A549 treated with CpdA at 1 μM for 4 hours (cell line): ENCODE measurements at places on chromosomes 6 and 20. TPM values are rescaled to one million over a fixed set of nuclear protein-coding genes. Genes with fewer than 3 reads are reported as not detected.

The SLC24A3 gene
- total RNA-seq: 0.02 to 0.04 TPM in 2 of 5 replicates, not detected in the others

The PSORS1C2 gene
- total RNA-seq: not detected in 5 replicates

The CLVS2 gene
- 0.02 to 0.14 TPM (median 0.07 TPM) in 5 replicates for total RNA-seq

The DPM1 gene
- total RNA-seq: 70.2 to 98.3 TPM (median 73.8 TPM) in 5 replicates

The TBXT gene
- not detected in 5 replicates for total RNA-seq

The CLPSL2 gene
- 1.0 to 1.4 TPM in 2 of 5 replicates, not detected in the others for total RNA-seq

The OVOL2 gene
- total RNA-seq: 0.18 to 0.38 TPM (median 0.22 TPM) in 5 replicates

The ECT2L gene
- not detected in 5 replicates for total RNA-seq

The EYS gene
- total RNA-seq: 0.08 to 0.14 TPM in 2 of 5 replicates, not detected in the others

The PBOV1 gene
- total RNA-seq: not detected in 5 replicates

The XKR7 gene
- total RNA-seq: under 0.01 to 0.02 TPM in 2 of 5 replicates, not detected in the others

The APCDD1L gene
- total RNA-seq: 0.06 to 0.09 TPM (median 0.07 TPM) in 5 replicates

The SRMS gene
- not detected in 5 replicates for total RNA-seq

The GATA5 gene
- 0.58 to 0.93 TPM (median 0.69 TPM) in 5 replicates for total RNA-seq

The HLA-DPA1 gene
- total RNA-seq: not detected in 5 replicates

The AP5S1 gene
- total RNA-seq: 16.3 to 19.6 TPM (median 18.4 TPM) in 5 replicates

The FUT9 gene
- not detected in 5 replicates for total RNA-seq

The KCNK15 gene
- 0.51 to 0.89 TPM (median 0.62 TPM) in 5 replicates for total RNA-seq

The FAM209B gene
- 0.32 to 0.76 TPM (median 0.63 TPM) in 3 of 5 replicates, not detected in the others for total RNA-seq

The PRRC2A gene
- 70.6 to 97.9 TPM (median 90.8 TPM) in 5 replicates for total RNA-seq

The JPH2 gene
- 0.58 to 0.99 TPM (median 0.83 TPM) in 5 replicates for total RNA-seq

The C6orf58 gene
- 0.14 to 0.21 TPM (median 0.21 TPM) in 3 of 5 replicates, not detected in the others for total RNA-seq

The LRRN4 gene
- 0.02 TPM in 1 of 5 replicates, not detected in the others for total RNA-seq

The SAPCD1 gene
- 3.6 to 5.9 TPM (median 4.7 TPM) in 5 replicates for total RNA-seq

The NKX2-2 gene
- not detected in 5 replicates for total RNA-seq

The ADGRB3 gene
- not detected in 5 replicates for total RNA-seq

The TMEM200A gene
- 0.03 to 0.07 TPM (median 0.07 TPM) in 4 of 5 replicates, not detected in the other for total RNA-seq

The ISM1 gene
- 0.10 to 0.64 TPM (median 0.42 TPM) in 5 replicates for total RNA-seq

The NMBR gene
- not detected in 5 replicates for total RNA-seq

The SLC32A1 gene
- not detected in 5 replicates for total RNA-seq

The GSTA4 gene
- total RNA-seq: 7.3 to 8.9 TPM (median 7.4 TPM) in 5 replicates

The GABRR2 gene
- 0.09 to 0.20 TPM in 2 of 5 replicates, not detected in the others for total RNA-seq

The SEL1L2 gene
- not detected in 5 replicates for total RNA-seq

The CCDC167 gene
- 42.1 to 54.4 TPM (median 46.6 TPM) in 5 replicates for total RNA-seq

The C20orf202 gene
- 0.03 TPM in 1 of 5 replicates, not detected in the others for total RNA-seq

The CPNE5 gene
- 0.08 to 0.22 TPM (median 0.12 TPM) in 4 of 5 replicates, not detected in the other for total RNA-seq

The FERMT1 gene
- total RNA-seq: 16.3 to 20.6 TPM (median 17.5 TPM) in 5 replicates

The LTA gene
- 0.08 to 0.13 TPM (median 0.10 TPM) in 3 of 5 replicates, not detected in the others for total RNA-seq

The GNAS-AS1 gene
- not detected in 5 replicates for total RNA-seq

The GPX5 gene
- total RNA-seq: not detected in 5 replicates

The SLC22A2 gene
- 0.02 to 0.09 TPM in 2 of 5 replicates, not detected in the others for total RNA-seq

The PNLDC1 gene
- total RNA-seq: 0.11 TPM in 1 of 5 replicates, not detected in the others

The DEFB124 gene
- not detected in 5 replicates for total RNA-seq

The PCNA gene
- total RNA-seq: 380 to 454 TPM (median 429 TPM) in 5 replicates

The GLP1R gene
- not detected in 5 replicates for total RNA-seq

The PEX6 gene
- total RNA-seq: 4.9 to 10.1 TPM (median 9.7 TPM) in 5 replicates

The MCHR2 gene
- total RNA-seq: not detected in 5 replicates

The SGK1 gene
- total RNA-seq: 39.7 to 51.9 TPM (median 43.1 TPM) in 5 replicates

The FBXO30 gene
- 5.8 to 7.5 TPM (median 6.6 TPM) in 5 replicates for total RNA-seq

The TCF19 gene
- total RNA-seq: 12.0 to 14.1 TPM (median 13.4 TPM) in 5 replicates

The SYNJ2 gene
- total RNA-seq: 55.2 to 69.2 TPM (median 66.1 TPM) in 5 replicates

The NRSN1 gene
- total RNA-seq: not detected in 5 replicates

The SOBP gene
- total RNA-seq: 0.93 to 1.2 TPM (median 1.1 TPM) in 5 replicates
